ENCODE measurements at places on chromosomes 12 and 14.

DNA sequence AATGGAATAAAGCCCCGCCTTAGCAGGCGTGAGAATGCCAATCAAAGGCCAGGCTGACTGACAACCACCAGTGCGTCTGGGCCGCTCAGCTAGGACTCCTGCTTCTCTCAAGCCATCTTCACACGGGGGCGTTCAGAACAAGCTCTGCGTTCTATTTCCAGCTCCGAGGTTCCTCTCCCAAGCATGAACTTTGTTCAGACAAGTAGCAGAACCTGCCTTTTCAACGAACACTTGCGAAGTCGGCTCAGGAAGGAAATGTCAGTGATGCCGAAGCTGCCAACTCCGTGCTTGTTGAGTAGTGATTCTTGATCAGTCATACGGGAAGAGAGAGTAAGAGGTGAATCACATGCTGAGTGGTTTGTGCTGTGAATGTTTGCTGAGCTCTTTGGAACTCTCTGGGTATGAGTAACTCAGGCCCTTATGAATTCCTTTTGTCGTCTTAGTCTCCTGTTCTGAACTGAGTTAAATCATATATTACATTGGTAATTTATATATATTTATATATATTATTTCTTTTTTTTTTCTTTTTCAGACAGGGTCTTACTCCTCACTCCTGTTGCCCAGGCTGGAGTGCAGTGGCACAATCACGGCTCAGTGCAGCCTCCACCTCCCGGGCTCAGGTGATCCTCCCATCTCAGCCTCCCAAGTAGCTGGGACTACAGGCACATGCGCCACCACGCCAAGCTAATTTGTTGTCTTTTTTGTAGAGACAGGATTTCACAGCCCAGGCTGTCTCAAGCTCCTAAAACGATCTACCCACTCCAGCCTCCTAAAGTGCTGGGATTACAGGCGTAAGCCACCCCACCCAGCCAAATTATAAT lies 29.4 kb upstream of the BCL7A start:
- peak; percentile 17 for DNase-seq

GRCh38 chr12:86774841-86775388 lies 518.7 kb upstream of the MGAT4C start:
- DNase-seq: no peak

DNA sequence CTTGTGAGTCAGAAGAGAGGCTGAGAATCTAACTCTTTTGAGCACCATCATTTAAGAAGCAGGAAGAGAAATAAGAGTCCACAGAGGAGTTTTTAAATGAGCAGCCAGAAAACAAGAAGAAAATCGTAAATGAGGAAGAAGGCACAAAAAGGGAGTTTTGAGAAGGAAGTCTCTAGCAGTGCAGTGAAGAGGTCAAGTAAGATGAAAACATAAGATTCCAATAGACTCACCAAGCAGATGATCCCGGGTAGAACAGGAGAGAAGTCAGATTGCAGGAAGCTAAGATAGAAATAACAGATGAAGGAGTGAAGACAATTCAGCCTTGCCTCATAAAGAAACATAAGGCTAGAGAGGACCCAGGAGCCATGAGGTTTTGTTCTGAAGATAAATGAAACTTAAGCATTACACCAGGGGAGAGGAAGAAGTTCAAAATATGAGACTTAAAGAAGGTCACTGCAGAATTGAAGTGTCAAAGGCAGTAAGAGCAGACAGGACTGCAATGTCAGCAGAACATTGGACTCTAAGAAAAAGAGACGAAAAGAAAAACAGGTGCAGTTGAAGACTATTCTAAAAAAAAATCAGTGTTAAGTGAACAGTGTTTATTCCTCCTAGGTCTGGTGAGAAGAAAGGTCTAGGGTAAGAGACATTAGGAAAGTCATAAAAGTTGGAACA lies 229.0 kb downstream of the SEC23A start:
- no peak for DNase-seq

- DNase-seq: no peak
Measured at GRCh38 chr14:54317391-54317790, 79.4 kb upstream of the CDKN3 start.

- DNase-seq: no peak
Measured at GRCh38 chr14:94748667-94749347, 21.1 kb downstream of the GSC start.

- DNase-seq: no peak
Measured at GRCh38 chr12:102298022-102298421, 100.4 kb upstream of the PMCH start.

DNA sequence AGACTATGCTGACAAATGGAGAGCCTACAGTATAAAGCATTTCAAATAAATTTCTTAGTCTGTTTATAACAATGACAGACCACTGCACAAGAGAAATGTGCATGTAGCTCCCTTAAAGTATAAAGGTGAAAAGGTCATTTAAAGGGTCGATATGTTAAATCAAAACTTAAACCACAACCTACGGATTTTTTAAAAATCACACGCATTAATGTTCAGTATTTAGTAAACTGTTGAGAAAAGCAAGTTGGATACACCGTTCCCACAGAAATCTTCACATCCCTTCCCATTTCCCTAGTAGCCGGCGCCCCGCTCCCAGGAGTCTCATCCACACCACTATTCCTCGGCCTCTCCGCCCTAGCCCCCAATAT lies 614 bp downstream of the FKBP3 start:
- DNase-seq: no peak

- DNase-seq: no peak
Measured at GRCh38 chr14:45947830-45948229, 694.8 kb upstream of the MIS18BP1 start.

- DNase-seq: no peak
Measured at GRCh38 chr14:62711351-62712023, 333.8 kb downstream of the KCNH5 start.

DNA sequence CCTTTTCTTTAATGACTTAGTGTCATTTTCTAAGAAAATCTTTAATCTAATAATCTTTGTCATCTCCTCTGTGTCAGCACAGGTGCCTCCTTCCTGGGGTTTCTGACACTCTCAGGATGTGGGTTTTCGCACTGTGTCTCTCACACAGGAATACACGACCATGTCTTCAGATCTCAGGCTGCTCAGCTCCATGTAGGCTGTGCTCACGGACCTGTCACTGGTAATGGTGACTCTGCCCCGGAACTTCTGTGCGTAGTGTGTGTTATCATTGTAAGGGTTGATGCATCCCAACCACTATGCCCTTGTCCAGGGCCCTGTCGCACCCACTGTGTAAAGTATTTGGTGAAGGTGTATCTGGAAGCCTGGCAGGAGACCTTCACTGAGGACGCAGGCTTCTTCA lies 647.8 kb downstream of the TMEM121 start:
- DNase-seq: peak; percentile 20

- DNase-seq: no peak
Measured at GRCh38 chr12:1936406-1937320, 18.2 kb upstream of the CACNA2D4 start.

GRCh38 chr12:65891987-65892481 lies 67.8 kb downstream of the HMGA2 start:
- no peak for DNase-seq

DNA sequence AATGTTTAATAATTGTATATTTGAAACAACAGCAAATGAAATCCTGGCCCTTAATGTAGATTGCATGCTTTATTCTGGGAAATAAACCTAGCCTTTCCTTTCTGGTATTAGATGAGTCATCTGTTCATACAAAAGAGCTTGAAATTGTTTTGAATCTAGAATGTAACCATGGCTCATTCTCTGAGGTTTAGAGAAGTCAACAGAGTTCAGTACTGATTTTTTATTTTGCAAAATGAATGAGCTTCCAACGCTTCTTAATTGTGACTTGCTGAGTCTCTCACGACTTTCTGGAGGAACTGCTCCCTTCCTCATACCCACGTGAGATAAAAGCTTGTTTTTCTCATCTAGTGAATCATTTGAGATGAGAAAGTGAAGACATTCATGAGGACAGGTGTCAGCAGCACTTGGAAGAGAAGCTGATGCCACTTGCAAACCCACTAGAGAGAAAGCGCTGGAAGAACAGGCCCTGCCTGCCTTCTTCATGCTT lies 509.6 kb downstream of the VRK1 start:
- DNase-seq: no peak

- DNase-seq: no peak
Measured at GRCh38 chr14:105490267-105490571, 827 bp upstream of the TEDC1 start.

- no peak for DNase-seq
Measured at GRCh38 chr12:76515271-76515670, 44.3 kb downstream of the OSBPL8 start.

GRCh38 chr14:98868866-98869265 lies 403.1 kb downstream of the BCL11B start:
- DNase-seq: no peak

- no peak for DNase-seq
Measured at GRCh38 chr12:48767047-48767446, 21.8 kb downstream of the ADCY6 start.

- no peak for DNase-seq
Measured at GRCh38 chr12:106044773-106045172, 94.0 kb downstream of the NUAK1 start.
